ENCODE measurements at places on chromosomes 7 and 10.

GRCh38 chr7:77453531-77453930, 37.4 kb upstream of the GSAP start:
- DNase-seq, result no peak

- no peak for DNase-seq
Observed at GRCh38 chr7:18046601-18047000, 19.0 kb upstream of the PRPS1L1 start.

DNA sequence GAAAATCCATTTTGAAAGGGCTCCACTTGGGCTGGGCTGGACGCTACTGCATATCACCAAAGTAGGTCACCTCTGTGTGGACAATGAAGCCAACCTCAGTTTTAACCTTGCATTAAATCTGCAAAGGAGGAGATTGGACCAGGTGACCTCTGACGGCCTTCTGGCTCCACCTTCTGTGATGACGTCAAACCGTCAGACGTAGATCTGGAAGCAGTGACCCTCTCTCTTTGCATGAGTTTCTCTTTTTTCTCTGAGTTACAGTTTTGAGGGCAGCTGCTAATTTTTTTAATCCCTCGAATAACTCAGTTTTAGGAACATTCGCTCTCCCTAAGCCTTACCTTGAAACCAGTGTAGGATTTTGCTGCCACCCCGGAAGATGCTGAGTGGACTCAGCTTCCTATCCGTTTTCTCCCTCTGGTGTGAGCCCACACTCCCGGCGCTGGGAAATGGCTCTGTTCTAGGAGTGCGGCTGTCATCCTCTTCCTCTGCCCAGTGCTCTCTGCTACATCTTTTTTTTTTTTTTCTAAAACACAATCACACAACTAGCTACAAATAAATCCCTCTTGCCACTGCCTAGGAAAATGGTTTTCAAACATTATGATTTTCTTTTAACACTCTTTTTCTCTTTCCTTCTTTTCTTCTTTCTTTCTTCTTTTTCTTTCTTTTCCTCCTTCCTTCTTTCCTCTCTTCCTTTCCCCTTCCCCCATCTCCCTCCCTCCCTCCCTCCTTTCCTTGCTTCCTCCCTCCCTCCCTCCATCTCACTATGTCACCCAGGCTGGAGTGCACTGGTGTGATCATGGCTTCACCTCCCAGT, 27.7 kb upstream of the NMT2 start:
- no peak for DNase-seq

- DNase-seq, result no peak
Observed at GRCh38 chr7:6444516-6445269, 3.1 kb downstream of the DAGLB start.

DNA sequence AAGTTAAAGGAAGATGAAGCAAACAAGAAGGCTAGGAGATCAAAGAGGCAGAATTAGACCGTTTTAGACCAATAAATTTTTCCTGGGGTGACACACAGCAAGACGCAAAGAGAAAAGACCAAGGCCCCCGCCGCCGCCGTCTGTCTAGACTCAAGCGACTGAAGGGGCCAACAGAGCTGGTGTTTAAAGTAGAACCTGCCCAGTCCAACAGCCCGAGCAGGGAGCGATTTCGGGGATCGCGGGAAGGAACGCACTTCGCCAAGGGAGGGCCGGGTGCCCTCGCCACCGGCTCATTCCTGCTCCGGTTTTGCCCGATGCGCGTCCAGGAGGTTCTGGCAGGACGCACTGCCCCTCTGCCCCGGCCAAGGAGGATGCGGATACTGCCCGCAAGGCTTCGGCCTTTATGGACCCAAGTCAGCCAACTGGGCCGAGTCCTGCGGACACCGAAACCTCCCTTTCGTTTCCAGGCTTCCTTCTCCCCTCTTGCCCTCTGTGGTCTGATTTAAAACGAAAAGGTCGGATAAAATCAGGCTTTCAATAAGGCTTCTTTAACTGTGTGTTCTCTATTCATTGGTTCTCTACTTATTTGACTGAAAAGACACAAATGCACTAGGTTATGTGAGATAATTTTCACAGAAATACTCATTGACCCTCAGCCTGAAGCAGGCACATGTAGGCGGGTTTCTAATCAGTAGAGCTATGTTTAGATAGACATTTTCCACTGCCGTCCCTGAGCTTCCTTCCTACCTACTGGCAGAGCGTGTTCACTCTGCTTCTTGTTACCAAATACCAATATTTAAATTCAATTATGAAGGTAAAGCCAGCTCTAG, 2.2 kb upstream of the HOXA7 start:
- DNase-seq, result no peak

DNA sequence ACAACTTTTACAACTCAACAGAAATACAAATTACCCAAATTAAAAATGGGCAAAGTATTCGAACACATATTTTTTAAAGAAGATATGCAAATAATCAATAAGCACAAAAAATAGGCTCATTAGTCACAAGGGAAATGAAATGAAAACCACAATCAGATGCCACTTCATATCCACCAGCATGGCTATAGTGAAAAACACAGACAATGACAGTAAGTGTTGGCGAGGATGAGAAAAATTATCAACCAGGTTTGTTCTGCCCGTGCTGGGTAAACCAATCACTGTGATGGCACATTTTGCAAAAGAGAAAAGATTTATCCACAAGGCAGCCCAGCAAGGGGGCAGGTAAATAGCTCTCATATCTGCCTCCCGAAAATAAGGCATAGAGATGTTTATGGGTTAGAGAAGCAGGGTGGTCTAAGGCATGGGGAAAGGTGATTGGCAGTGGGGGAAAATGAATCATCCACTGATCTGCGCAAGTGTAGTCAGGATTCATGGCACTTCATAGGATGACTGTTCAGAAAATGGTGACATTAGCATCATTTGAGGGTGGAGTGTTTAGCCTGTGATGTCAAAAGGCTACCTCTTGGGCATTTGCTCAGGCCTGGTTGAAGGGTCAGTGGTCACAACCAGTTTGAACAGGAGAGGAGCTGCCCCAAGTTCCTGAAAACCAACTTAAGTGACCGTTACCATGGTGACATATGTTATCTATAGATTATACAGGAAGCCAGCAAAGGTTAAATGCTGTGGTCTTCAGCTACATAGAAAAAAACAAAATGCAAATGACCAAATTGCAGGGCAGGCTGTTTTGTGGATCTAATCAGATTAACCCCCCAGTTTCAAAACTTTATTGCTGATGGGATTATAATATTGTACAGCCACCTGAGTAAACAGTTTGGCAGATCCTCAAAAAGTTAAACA, 8.0 kb upstream of the CFAP70 start:
- no peak for DNase-seq

- DNase-seq, result no peak
Observed at GRCh38 chr7:12350971-12351370, 52.7 kb downstream of the VWDE start.
